ENCODE measurements at places on chromosomes 13 and 19.

- DNase-seq, result no peak
Measured at GRCh38 chr19:46487802-46488445, 7.7 kb downstream of the PNMA8B start.

DNA sequence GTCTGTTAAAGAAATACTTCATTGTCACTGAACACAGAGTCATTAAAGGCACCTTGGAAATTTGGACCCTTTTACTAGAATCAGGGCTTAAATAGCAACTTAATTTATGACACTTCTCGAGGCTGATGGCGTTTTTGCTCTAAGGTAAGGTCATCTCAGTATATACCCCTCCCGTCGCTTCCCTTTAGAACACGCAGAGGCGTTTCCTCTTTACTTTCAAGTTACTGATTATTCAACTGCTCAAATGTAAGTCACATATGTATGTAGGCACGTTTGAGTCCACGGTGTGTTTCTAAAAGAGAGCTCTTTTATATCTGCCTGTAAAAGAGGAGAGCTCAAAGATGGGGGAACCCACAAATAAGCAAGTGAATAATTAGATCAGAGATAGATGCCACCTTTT, 181.5 kb downstream of the TSHZ3 start:
- DNase-seq, result no peak

- DNase-seq, result no peak
Measured at GRCh38 chr19:13329766-13330165, 176.5 kb downstream of the CACNA1A start.

- DNase-seq, result no peak
Measured at GRCh38 chr19:7689165-7689564, 8.5 kb downstream of the TRAPPC5 start.

GRCh38 chr13:34764246-34764645, 177.8 kb upstream of the NBEA start:
- DNase-seq, result no peak

DNA sequence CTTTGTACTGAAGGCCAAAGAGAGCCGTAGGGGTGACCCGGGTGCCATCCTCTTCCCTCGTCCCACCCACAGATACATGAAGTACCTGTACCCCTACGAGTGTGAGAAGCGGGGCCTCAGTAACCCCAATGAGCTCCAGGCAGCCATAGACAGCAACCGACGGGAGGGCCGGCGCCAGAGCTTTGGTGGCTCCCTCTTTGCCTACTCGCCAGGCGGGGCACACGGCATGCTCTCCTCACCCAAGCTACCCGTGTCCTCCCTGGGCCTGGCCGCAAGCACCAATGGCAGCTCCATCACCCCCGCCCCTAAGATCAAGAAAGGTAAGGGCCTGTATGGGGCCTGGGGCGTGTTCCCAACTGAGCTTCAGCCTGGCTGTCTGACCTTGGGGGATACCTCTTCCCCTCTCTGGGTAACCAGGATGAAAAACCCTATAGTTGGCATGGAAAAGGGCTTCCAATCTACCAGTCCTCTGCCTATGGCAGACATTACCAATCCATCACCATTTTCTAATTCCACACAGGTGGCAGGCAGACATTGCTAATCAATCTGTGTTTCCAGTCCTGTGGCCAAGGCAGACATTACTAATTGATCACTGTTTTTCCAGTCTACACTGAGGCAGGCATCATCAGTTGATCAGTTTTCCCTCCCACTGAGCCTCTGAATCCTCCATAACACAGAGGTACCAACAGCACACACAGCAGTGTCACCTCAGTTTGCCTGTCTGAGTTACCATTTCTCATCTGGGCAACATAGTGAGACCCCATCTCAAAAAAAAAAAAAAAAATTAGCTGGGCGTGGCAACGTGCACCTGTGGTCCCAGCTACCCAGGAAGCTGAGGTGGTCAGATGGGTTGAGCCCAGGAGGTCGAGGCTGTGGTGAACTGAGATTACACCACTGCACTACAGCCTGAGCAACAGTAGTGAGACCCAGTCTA, 19.1 kb upstream of the WDR18 start:
- DNase-seq, result no peak

GRCh38 chr13:40024204-40024966, 368.9 kb downstream of the COG6 start:
- no peak for DNase-seq

DNA sequence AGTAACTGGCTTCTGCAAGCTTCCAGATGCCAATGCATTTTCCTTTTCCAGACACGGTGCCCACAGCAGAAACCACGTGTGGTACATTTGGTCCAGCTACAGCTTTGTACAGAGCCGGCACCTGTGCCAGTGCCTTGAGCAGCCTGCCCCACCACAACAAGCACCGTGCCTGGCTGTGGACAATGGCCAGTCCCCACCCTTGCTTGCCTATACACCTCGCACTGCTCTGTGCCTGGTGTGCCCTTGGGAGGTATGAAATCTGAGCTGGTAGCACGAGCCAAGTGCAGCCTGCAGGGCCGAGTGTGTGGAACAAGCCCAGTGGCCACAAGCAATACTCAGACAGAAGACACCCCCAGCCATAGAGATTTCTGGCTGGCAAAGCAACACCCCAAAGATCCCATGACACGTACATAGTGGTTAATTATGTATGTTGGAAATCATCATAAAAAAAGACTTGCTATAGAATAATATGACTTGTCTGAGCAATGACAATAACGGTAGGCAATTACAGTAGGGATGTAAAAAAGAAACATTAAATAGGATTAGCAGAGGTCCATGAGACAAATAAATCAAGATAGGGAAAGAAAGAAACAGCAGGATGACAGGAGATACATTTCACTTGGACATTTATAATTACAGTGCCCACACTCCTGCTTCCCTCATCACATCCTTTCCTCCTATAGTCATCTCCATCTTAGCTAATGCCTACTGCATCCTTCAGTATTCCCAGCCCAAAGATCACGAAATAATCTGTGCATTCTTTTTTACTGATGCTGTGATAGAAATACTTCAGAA, 1399.5 kb downstream of the PCDH9 start:
- no peak for DNase-seq

GRCh38 chr13:33119022-33119781, 103.0 kb downstream of the KL start:
- DNase-seq, result no peak

- DNase-seq, result no peak
Measured at GRCh38 chr13:70960841-70961443, 852.7 kb upstream of the KLHL1 start.

DNA sequence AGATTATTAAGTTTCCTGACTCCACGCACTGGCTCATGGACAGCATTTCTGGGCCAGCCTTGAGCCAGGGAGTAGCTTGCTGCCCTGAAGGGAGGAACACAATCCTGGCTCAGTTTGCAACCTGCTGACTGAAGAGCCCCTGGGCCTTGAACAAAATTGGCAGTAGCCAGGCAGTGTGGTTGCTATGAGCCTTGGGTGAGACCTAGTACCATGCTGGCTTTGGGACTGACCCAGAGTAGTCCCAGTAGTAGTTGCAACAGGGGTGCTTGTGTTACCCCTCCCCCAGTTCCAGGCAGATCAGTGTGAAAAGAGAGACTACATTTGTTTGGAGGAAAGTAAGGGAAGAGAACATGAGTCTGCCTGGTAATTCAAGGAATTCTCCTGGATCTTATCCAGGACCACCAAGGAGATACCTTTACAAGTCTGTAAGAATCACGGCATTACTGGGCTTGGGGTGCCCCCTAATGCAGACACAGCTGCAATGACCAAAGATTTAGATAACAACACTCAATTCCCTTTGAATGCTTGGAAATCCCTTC, 22.0 kb downstream of the ITGBL1 start:
- no peak for DNase-seq

GRCh38 chr19:49340069-49340864, 5.1 kb downstream of the CD37 start:
- no peak for DNase-seq

GRCh38 chr13:98557937-98558792, 18.7 kb downstream of the STK24 start:
- DNase-seq, result no peak
